ENCODE measurements at places on chromosomes 1 and 21.

DNA sequence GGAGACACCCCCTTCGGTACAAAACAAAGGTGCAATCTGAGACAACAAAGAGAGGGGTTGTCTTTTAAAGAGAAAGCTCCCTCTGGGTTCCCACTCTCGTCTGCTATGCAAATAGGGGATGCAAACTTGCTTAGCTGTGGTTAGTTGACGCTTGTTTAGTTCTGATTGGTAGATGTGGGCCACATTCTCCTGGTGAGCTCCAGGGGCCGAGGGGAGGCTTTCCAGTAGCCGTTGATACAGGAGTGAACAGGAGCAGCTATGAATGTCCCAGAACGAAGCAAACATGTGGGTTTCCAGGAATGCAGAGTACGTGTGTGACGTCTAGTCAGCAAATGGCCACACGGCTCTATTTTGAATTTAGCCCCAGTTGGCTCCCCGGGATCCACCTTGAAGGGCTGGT is 14.7 kb downstream of the TFF2 start:
- peak overlapping the region; percentile 69 for H3K27ac ChIP-seq
- peak; percentile 85 for DNase-seq
- H3K4me1 ChIP-seq, result no peaks in the 10 kb centered on the region
- peak overlapping the region; percentile 40 for H3K4me3 ChIP-seq
- H3K27me3 ChIP-seq, result no peaks in the 10 kb centered on the region

GRCh38 chr1:244155661-244156060 is 104.6 kb downstream of the ZBTB18 start:
- no peaks in the 10 kb centered on the region for H3K36me3 ChIP-seq
- H3K27ac ChIP-seq, result no peak overlapping the region
- H3K4me3 ChIP-seq, result no peak overlapping the region
- H3K4me1 ChIP-seq, result peaks cover 3% of the 10 kb centered on the region
- DNase-seq, result no peak

DNA sequence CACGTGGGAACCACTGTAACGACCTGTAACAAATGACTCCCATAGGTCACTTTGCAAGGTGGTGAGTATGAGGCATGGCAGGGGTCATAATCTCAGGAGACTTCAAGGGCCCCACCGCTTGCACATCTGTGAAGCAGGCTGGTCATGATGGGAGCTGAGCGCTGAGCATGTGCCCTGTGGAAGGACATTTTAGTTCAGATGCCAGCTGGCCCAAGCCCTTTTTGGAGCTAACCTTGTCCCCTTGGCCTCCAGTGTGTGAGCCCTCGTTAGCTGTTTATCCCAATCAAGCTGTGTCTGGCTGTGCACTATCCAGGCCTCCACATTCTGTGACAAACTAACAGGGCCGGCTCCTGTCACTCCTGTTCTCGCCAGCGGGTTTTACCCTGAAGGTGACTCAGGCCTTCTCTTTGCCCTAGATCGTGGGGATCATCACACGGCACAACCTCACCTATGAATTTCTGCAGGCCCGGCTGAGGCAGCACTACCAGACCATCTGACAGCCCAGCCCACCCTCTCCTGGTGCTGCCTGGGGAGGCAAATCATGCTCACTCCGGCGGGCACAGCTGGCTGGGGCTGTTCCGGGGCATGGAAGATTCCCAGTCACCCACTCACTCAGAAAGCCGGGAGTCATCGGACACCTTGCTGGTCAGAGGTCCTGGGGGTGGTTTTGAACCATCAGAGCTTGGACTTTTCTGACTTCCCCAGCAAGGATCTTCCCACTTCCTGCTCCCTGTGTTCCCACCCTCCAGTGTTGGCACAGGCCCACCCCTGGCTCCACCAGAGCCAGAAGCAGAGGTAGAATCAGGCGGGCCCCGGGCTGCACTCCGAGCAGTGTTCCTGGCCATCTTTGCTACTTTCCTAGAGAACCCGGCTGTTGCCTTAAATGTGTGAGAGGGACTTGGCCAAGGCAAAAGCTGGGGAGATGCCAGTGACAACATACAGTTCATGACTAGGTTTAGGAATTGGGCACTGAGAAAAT is 7.6 kb downstream of the NPPA start:
- no peak overlapping the region for H3K27ac ChIP-seq
- no peaks in the 10 kb centered on the region for H3K27me3 ChIP-seq
- H3K4me3 ChIP-seq, result no peak overlapping the region
- no peaks in the 10 kb centered on the region for H3K4me1 ChIP-seq
- DNase-seq, result no peak

DNA sequence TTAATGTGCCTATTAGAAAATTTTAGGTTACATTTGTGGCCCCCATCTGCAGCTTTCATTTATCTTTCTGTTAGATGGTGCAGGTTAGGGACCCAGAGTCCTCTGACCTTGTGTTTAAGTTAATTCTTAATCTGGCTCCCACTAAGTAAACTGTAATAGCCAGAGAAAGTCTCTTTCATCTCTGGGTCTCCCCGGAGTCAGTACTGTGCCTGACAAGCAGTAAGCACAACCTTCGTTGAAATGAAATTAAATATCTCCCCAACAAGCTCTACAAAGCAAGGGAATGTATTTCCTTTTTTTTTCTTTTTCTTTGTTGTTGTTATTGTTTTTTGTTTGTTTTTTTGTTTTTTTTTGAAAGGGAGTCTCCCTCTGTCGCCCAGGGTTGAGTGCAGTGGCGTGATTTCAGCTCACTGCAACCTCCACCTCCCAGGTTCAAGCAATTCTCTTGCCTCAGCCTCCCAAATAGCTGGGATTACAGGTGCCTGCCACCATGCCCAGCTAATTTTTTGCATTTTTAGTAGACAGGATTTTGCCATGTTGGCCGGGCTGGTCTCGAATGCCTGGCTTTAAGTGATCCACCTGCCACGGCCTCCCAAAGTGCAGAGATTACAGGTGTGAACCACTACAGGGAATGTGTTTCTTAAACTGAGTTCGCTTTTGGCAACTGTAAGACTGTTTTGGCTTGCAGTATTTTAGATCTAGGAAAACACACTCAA is 81.6 kb downstream of the HHIPL2 start:
- H3K4me1 ChIP-seq, result no peaks in the 10 kb centered on the region
- H3K27me3 ChIP-seq, result no peaks in the 10 kb centered on the region
- no peak overlapping the region for H3K27ac ChIP-seq
- no peak for DNase-seq
- H3K4me3 ChIP-seq, result peak overlapping the region; percentile 32

DNA sequence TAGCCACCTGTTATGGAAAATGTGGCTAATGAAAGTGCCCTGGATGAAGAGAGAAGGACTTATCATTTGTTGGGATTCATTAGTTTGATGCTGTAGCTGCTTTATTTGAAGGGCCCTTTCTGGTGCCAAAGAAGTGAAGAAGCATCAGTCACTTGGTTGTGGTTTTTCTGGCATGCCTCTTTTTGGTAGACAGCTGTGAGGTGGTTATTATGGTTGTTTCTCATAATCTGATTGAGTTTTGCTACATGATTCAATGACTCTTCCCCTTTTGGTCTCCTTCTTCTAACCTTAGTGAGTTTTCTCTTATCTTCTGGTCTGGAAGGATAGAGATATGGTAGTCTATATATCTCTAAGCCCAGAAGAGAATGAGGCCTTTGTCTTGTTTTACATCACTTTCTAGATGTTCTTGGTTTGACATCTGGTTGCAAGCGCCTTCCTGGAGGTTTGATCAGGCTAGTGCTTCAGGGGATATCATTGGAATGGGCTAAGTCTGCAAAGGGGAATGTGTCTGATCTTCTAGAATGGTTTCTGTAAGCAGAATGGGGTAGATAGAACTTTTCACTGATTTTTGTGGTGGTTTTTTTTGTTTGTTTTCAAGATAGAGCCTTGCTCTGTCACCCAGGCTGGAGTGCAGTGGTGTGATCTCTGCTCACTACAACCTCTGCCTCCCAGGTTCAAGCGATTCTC is 26.0 kb downstream of the ARID1A start:
- peaks cover 2% of the 10 kb centered on the region for H3K36me3 ChIP-seq
- H3K27ac ChIP-seq, result no peak overlapping the region
- H3K4me1 ChIP-seq, result peaks cover 14% of the 10 kb centered on the region
- no peaks in the 10 kb centered on the region for H3K27me3 ChIP-seq
- H3K4me3 ChIP-seq, result 0 out of 2 replicates have a peak overlapping the region, but pooled peaks have one; percentile 1

GRCh38 chr1:232473324-232473723 is 156.6 kb downstream of the SIPA1L2 start:
- no peaks in the 10 kb centered on the region for H3K36me3 ChIP-seq
- H3K27ac ChIP-seq, result no peak overlapping the region
- peak; percentile 54 for DNase-seq

GRCh38 chr1:19348441-19349198 is 36.5 kb downstream of the SLC66A1 start:
- no peaks in the 10 kb centered on the region for H3K4me1 ChIP-seq
- DNase-seq, result no peak
- H3K36me3 ChIP-seq, result peaks cover 29% of the 10 kb centered on the region
- no peak overlapping the region for H3K27ac ChIP-seq
- H3K27me3 ChIP-seq, result no peaks in the 10 kb centered on the region

- DNase-seq, result no peak
- H3K27me3 ChIP-seq, result no peaks in the 10 kb centered on the region
- no peak overlapping the region for H3K27ac ChIP-seq
- H3K4me1 ChIP-seq, result no peaks in the 10 kb centered on the region
These were observed 8.5 kb downstream of the PYCR2 start for GRCh38 chr1:225915538-225915991.

GRCh38 chr21:43194303-43195120 is 25.7 kb downstream of the CRYAA start:
- H3K36me3 ChIP-seq, result no peaks in the 10 kb centered on the region
- H3K27ac ChIP-seq, result no peak overlapping the region
- no peaks in the 10 kb centered on the region for H3K4me1 ChIP-seq
- H3K27me3 ChIP-seq, result no peaks in the 10 kb centered on the region
- peak; percentile 17 for DNase-seq
- H3K4me3 ChIP-seq, result no peak overlapping the region

GRCh38 chr1:100658716-100659026 is 60.9 kb upstream of the VCAM1 start:
- no peaks in the 10 kb centered on the region for H3K36me3 ChIP-seq
- no peak overlapping the region for H3K4me3 ChIP-seq
- no peaks in the 10 kb centered on the region for H3K4me1 ChIP-seq
- no peak overlapping the region for H3K27ac ChIP-seq
- no peak for DNase-seq

GRCh38 chr1:54928327-54928726 is 41.3 kb upstream of the DHCR24 start:
- peaks cover 8% of the 10 kb centered on the region for H3K36me3 ChIP-seq
- no peaks in the 10 kb centered on the region for H3K27me3 ChIP-seq
- no peaks in the 10 kb centered on the region for H3K4me1 ChIP-seq
- H3K27ac ChIP-seq, result no peak overlapping the region
- H3K4me3 ChIP-seq, result no peak overlapping the region

DNA sequence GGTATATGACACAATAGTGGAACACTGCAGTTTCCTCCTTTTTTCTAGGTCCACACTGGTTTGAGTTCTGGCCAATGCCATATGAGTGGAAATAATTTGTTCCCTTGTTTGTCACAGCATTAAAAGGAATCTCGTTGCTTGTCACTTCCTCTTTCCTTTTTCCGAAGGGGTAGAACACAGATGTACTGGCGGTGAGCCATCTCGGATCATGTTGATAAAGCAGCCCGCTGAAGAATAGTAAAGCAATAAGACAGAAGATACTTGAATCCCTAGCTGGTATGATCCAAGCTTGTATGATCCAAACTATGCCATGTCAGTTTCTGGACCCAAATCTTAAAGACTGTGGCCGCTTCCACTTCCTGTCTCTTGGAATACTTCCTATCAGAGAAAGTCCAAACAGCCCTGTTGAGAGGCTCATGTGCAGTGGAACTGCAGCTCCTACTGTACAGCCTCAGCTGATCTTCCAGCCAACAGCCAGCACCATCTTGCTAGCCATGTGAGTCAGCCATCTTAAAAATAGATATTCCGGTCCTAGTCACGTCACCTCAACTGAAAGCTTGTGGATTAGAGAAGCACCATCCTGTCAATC is 40.3 kb downstream of the CFHR5 start:
- H3K27me3 ChIP-seq, result no peaks in the 10 kb centered on the region
- no peak overlapping the region for H3K4me3 ChIP-seq
- no peaks in the 10 kb centered on the region for H3K36me3 ChIP-seq
- H3K27ac ChIP-seq, result no peak overlapping the region

DNA sequence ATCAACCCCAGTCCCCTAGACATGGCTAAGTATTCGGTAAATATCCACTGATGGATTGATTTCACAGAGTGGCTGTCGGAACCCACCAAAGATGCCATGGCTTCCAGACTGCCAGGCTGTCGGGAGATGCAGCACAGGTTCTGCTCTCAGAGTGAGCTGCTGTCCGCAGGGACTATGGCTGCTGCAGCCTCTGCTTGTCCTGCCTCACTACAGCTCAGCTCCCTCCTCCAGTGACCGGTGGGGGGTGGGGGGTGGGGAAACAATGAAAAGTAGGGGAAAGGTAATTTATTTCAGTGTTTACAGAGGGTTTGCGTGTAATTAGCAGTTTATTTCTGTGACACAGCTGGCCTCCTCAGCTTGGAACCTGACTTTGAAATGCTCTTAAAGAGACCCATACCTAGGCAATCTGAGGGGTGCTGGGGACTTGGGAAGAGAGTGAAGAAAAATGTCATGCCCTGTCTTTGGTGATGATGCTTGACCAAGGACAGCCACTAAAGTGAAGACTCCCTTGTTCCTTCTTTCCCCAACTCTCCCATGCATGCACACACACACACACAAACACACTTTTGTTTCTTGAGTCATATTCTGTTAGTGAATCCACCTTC is 109.0 kb downstream of the CACNA1E start:
- no peak overlapping the region for H3K27ac ChIP-seq
- peak; percentile 20 for DNase-seq
- no peaks in the 10 kb centered on the region for H3K36me3 ChIP-seq
- no peaks in the 10 kb centered on the region for H3K4me1 ChIP-seq
- peak overlapping the region; percentile 32 for H3K4me3 ChIP-seq

- H3K27me3 ChIP-seq, result no peaks in the 10 kb centered on the region
- H3K4me1 ChIP-seq, result 0 out of 2 replicates have a peak, but pooled peaks cover 2% of the 10 kb centered on the region
- peaks cover 14% of the 10 kb centered on the region for H3K36me3 ChIP-seq
- no peak overlapping the region for H3K27ac ChIP-seq
- no peak overlapping the region for H3K4me3 ChIP-seq
- DNase-seq, result no peak
These were observed 117.1 kb downstream of the NRIP1 start for GRCh38 chr21:14947613-14948160.

DNA sequence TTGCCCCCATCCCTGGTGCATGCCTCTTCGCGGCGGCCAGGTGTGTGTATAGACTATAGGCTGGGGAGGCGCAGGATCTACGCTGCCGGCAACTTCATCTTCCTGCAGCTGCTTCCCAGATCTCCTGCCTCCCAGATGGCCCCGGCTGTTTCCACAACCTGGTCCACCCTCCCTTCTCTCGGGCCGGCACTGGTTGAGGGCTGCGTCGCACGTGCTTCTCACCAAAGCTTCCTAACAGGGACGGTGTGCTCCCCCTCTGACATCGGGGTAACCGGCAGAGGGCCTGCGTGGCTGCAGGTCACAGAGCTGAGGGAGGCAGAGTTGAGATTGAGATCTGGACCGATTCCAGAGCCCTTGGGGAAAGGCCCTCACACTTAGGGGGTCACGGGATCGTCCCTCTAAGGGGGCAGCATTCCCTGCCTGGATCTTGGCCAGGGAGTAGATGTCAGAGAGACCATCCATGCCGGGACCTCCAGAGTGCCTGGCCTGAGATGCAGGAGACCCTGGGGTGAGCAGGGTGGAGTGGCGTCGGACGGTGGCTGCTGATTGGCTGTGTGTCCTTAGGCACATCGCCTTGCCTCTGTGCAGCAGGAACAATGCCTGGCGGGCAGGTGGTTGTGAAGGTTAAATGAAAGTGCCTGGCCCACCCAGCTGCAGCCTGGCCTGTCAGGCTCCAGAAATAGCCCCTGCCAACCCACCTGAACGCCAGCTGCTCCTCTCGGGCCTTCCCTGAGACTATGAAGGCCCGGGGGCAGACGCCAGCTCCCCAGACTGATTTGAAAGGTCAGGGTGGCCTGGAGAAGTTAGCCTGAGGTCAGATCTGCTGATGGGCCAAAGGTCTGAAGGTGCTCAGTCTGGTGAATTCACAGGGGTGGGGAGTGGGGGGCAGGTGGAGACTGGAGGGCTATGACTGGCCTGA is 6.1 kb upstream of the MASP2 start:
- H3K4me3 ChIP-seq, result no peak overlapping the region
- DNase-seq, result no peak
- H3K27ac ChIP-seq, result no peak overlapping the region
- peaks cover 37% of the 10 kb centered on the region for H3K36me3 ChIP-seq
- no peaks in the 10 kb centered on the region for H3K27me3 ChIP-seq
